Hematopoietic multipotent progenitor cell treated with erythropoietin and hydrocortisone succinate and interleukin-3 and kit ligand, for 15 days (in vitro differentiated cells): ENCODE measurements at places on chromosomes 11 and 22.

DNA sequence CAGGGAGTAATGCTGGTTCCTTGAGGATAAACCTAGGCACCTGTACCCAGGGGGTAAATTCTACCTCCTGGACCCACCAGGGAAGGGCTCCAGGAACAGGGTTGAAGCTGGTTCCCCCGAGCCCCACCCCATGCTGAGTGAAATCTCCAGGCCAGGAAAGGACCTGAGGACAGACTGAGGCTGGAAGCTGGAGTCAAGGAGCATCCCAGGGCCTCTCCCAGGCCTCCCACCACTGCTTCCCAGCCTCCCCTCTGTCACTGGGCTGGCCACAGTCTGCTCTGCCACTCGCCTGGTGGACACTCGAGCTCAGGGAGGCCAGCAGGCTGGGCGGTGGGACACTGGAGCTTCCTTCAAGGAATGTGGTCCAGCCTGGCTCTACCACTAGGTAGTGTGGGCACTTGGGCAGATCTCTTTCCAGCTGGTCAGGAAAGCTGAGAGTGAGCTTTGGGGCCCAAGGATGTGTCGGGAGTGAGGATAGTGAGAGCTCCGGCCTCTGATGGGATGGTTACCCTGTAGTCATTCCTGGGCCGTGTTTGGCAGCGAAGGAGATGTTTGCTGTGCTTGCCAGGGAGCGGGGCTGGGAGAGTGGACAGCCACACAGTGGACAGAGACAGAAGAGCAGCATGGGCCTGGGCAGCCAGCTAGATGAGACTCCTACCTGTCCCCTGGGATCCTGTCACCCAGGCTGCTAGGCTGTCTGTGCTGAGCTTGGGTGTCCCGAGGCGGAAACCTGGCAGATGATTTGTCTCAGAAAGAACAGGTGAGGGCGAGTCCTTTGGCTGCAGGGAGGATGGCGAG lies 3.4 kb downstream of the OVOL1 start:
- DNase-seq, result no peak

DNA sequence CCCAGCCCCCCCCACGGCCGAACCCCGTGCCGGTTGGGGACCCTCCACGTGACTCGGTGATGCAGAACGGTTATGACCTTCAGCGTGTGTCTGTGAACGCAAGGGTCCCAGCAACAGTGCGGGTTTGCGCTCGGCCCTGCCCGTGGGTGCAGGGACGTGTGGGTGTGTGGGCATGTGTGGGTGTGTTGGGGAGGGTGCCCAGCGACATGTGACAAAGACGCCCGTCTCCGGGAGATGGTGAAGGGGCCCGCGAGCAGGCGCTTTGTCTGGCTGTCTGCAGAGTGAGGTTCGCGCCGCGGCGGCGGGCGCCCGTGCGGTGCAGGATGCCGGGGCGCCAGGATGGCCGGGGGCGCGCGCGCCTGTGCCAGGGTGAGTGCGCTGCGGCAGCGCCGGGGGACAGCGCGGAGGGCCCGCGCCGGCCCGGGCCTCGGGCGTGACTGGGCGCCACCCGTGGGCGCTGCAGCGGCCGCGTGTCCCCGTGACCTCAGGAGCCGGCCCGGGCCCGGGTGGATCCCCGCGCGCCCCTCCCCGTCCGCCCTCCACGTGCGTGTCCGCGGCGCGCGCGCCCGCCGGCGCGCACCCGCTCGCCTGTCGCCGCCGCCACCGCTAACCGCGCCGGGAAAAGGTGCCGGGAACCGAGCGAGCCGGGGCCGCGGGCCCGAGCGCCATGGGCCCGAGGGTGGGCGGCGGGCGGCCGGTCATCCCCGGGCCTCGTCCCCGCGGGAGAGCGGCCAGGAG lies at the start of gene LRFN4:
LRFN4 (plus strand) TSS at position 569 of the 738 bp plus-strand sequence. CDS start 681 bp downstream, outside the sequence.
- no peak for DNase-seq

GRCh38 chr11:87022738-87023137 lies 15.0 kb upstream of the TMEM135 start:
- DNase-seq, result no peak

DNA sequence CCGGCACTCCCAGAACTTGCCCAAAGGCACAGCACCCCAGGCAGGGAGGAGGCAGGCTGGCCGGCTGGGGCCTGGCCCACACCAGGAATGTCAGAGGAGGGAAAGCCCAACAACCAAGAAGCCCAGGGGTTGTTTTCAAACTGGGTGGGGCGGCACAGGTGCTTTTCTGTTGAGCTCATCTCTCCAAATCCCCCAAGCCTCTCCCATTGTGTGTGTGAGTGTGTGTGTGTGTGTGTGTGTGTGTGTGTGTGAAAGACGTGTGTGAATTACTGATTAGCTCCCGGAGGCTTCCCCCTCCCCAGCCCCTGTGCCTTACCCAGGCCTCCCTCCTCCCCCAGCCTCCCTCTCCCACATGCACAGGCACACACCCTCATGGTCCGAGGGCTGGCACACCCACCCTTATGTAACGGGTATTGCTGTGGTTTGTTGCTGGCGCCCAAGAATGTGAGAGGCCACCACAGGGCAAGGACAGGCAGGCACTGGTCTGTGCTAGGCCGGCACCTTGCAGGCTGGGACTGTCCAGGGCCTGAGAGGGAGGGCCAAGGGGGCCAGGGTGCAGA lies 15.9 kb downstream of the TRIM29 start:
- DNase-seq, result no peak

- no peak for DNase-seq
Observed at GRCh38 chr11:121497176-121497998, 44.6 kb upstream of the SORL1-AS1 start.

GRCh38 chr22:20401376-20402014 lies 7.5 kb downstream of the ZNF74 start:
- DNase-seq, result no peak
